Uterus (tissue), 4 donors: ENCODE measurements at places on chromosomes 6 and 20. TPM values are rescaled to one million over a fixed set of nuclear protein-coding genes. Genes with fewer than 3 reads are reported as not detected.
A peak's percentile ranks its signal among the peaks of the same experiment; 100 is the strongest.

DNA sequence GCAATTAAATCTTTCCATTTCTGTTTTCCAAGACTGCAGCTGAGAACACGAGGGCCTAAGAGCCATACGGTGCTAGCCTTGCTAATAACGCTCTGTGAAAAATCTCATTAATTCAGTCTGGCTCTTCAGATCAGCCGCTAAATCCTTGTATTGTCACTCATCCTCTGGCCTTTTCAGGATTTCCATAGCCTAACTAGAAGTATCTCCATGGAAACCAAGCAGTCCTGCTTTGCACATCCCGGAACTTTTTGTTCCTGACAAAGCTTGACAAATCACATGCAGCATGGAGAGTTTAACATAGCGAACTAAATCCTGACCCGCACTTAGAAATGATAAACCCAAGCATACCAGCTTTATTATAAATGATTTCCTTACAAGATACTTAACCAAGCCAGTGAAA is 383.7 kb downstream of the CD83 start:
- H3K4me1 ChIP-seq, result no peaks in the 10 kb centered on the region
- H3K27ac ChIP-seq, result no peak overlapping the region
- H3K36me3 ChIP-seq, result no peaks in the 10 kb centered on the region

DNA sequence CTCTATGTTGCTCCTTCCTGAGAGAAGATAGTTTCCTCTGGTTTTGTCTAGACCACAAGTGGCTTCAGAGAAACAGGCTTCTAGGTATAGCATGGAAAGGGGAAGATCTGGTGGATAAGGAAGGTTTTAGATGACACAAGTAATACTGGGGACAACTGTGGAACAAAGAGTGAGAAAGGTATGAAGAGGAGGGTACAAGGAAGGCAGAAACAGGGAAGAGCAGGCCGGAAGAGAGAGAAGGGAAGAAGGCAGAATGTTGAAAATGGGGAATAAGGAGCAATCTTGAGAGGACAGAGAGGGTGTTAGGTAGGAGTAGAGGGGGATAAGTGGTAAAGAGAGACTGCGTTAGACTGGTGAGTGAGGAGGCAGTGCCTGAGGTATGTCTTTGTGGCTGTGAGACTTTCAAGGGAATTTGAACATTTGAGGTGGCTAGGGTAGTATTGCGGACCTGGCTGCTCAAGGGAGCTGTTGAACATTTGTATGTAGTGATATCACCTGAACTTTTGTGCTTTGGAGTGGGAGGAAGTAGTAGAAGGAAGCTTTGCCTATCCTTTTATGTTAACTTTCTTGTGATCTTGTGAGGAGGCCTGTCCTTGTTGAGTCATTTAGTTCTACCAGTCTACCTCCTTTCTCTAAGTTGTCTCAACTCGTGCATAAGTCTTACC is 69.5 kb downstream of the FOXO3 start:
- H3K4me1 ChIP-seq, result peaks cover 17% of the 10 kb centered on the region
- no peak overlapping the region for H3K27ac ChIP-seq
- no peak for DNase-seq
- H3K4me3 ChIP-seq, result no peak overlapping the region

DNA sequence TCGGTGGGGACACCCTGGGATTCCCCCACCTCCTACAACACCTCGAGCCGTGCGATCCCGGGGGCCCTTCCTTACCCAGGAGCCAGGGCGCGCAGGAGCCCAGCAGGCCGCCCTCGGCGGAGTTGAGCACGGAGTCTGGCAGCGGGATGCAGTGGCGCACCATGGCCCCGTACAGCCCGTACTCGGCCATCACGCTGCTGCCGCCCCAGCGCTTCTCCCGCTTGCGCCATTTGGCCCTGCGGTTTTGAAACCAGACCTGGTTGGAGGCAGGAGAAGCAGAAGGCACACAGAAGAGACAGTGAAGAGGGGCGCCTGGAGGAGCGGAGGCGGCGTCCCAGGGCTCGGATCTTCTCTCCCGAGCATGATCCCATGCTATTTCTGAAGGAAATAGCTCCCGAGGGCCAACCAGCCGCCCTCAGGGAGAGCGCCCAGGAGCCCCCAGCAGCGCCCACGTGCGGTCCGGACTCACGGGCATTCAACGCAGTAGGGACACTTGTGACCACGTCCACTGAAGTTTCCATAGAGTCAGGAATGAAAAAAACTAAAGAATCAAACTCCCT is 4.3 kb downstream of the VSX1 start:
- H3K27ac ChIP-seq, result peak overlapping the region; percentile 21
- H3K4me3 ChIP-seq, result peak overlapping the region; percentile 10
- no peak for DNase-seq
- H3K27me3 ChIP-seq, result peaks cover 26% of the 10 kb centered on the region

The E2F1 gene
- total RNA-seq, result not detected

The FKBP1C gene
- total RNA-seq, result not detected

The C6orf52 gene
- not detected for total RNA-seq

DNA sequence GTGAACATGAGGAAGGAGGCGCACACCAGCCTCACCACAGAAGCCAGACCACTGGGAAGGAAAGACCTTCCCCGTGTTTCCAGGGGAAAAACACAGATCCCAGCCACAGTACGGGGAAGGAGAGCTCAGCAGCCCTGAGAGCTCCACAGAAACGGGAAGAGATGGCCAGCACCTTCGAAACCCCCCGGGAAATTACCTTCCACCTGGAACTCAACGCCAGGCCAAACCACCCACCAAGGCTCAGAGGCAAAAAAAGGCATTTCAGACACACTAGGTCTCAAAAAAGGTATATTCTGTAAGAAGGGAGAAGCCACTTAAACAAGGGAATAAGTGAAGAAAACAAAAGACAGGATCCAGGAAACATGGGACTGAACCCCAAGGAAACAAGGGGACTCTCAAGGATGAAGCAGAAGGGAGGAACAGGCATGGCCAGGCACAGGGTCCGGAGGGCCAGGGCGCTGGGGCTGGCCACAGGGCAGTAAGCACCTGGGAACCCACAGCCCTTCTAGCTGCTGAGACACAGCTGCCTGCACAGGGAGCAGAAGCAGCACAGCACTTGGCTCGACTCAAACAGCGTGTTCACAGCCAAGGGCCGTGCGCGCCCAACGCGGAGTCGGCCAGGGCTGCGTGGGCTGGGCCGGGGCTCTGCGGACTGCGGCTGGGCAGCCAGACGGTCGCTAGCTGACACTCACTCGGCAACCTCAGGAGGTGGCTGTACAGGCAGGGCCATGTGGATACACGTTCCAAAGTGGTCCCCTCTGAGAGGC is 44.6 kb downstream of the TAF4 start:
- DNase-seq, result peak; percentile 31
- no peaks in the 10 kb centered on the region for H3K4me1 ChIP-seq
- H3K36me3 ChIP-seq, result no peaks in the 10 kb centered on the region
- no peaks in the 10 kb centered on the region for H3K27me3 ChIP-seq
- H3K4me3 ChIP-seq, result no peak overlapping the region

The DYNLT2 gene
- total RNA-seq, result not detected

DNA sequence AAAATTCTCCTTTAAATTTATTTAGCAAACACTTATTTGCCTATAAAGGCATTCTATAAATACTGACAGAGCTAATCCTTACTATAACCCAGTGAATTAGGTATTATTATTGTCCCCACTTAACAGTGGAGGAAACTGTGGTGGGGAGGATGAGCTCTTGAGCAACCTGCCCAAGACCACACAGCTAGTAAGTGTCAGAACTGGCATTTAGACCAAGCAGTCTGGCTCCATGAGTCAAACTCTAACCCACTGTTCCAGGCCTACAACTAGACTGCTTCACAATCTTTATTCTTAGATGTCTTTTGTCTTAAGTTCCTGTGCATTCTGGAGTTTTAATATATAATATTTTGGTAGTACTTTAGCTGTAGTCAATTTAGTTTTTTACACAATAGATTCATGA is 530.8 kb downstream of the BCKDHB start:
- H3K4me1 ChIP-seq, result no peaks in the 10 kb centered on the region
- DNase-seq, result no peak
- H3K27me3 ChIP-seq, result no peaks in the 10 kb centered on the region
- H3K4me3 ChIP-seq, result no peak overlapping the region

The PRL gene
- total RNA-seq, result not detected

GRCh38 chr6:156864557-156864956 is 87.4 kb downstream of the ARID1B start:
- no peak for DNase-seq

DNA sequence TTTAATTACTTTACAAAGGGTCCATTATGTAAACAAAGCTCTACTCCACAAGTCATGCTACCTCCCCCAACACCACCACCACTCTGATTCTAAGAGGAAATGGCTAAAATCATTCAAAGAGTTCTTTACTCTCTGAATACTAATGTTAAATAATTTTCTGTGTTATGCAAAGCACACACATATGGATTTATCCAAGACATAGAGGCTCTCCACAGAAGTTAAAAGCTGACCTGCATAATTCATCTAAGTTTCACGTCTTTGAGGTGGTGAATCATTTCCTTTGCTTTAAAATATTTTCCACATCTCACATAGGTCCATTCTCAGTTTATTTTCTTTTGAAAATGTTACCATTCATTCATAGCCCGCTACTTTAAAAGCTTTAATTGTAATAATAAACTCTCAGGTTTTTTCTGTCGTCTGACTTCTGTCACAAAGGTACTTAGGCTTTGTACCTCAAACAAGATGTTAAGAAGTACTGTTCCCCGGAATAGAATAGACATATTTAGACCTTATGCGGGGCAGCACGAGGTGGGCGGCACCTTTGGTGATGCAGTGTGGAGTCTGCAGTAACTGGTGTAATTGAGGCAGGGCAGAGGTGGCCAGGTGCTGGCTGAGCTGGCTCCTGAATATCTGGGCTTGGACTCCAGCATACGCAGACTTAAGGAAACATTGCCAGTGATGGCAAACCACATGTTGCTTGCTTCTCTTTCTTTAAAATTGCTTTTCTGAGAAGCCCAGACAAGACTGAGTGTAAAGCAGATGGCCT is 55.8 kb downstream of the KIF6 start:
- no peaks in the 10 kb centered on the region for H3K36me3 ChIP-seq
- no peak overlapping the region for H3K4me3 ChIP-seq
- no peak for DNase-seq
- H3K27ac ChIP-seq, result no peak overlapping the region
- H3K27me3 ChIP-seq, result no peaks in the 10 kb centered on the region
- no peaks in the 10 kb centered on the region for H3K4me1 ChIP-seq

The CFAP206 gene
- total RNA-seq, result 0.52 TPM

DNA sequence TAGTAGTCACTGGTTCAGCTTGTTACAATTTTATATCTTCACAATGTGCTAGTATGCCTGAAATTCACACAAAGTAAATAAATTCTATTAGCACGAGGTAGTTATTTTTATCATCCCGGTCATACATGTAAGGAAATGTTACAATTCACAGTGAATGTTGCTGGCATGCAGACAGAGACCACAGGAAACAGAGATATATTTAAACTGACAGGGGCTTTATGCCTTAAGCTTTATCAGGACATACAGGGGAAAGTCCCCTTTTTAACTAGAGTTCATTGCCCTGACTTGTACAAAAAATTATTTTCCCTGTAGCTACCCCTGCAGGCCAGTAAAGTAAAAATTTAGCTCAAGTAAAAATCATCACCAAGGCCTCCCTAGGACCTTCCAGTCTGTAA is 712.0 kb upstream of the NRSN1 start:
- H3K27ac ChIP-seq, result no peak overlapping the region
- no peak for DNase-seq
- H3K36me3 ChIP-seq, result no peaks in the 10 kb centered on the region
- H3K27me3 ChIP-seq, result no peaks in the 10 kb centered on the region
- H3K4me1 ChIP-seq, result no peaks in the 10 kb centered on the region

GRCh38 chr6:39166912-39167290 is 51.9 kb upstream of the SAYSD1 start:
- no peaks in the 10 kb centered on the region for H3K4me1 ChIP-seq
- H3K36me3 ChIP-seq, result no peaks in the 10 kb centered on the region
- H3K4me3 ChIP-seq, result no peak overlapping the region
- H3K27me3 ChIP-seq, result no peaks in the 10 kb centered on the region
- H3K27ac ChIP-seq, result no peak overlapping the region
- DNase-seq, result no peak

DNA sequence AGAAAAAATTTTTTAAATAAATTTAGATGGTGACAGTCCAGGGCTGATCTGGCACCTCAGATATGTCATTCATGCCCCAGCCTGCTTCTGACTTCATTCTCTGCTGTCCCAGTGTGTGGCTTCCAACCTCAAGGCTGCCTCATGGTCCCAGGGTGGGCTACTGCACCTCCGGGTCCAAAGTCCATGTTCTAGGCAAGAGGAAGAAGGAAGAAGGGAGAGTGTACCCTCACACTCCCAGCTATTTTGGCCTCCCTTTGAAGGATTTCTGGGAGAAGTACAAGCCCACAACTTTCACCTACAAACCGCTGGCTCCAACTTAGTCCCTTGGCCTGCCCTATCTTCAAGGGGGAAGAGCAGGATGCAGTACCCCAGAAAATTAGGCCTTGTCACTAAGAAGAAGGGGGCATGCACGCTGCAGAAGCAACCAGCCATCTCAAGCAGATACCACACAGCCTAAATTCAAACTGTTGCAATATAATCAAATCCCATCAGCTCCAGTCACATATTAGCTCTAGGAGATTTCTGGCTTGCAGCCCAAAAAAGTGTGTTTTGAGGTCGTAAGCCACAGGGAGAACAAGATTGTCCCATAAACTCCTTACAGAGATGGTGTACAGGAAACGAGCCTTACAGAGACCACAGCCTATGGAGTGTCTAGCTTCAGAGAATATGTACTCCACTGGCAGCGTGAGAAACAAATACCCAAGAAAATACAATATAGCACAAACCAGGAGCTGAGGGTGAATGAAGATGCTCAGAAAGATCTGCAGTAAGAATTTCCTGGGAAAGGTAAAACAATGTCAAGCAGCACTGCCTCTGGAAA is 906 bp upstream of the BTN3A2 start:
- H3K4me1 ChIP-seq, result peaks cover 4% of the 10 kb centered on the region
- H3K27ac ChIP-seq, result peak overlapping the region; percentile 95
- H3K36me3 ChIP-seq, result no peaks in the 10 kb centered on the region
- peak overlapping the region; percentile 70 for H3K4me3 ChIP-seq

DNA sequence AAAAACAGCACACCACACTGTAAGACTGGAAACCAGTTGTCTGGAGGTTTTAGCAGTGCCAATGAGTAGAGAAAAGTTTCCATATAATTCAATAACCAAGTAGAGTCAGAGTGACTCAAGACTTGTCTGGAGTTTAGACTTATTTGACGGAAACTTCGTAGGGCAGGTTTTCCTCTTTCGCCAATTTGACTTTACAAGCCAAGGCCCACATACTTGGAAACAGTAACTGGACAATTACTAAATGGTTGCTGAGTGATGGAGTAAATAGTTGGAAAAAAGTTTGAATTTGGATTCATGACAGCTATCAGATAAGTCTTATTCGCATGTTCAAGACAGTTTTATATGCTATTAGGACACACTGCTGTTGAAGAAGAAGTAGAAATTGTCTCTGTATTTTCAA is 48.1 kb upstream of the CTAGE9 start:
- no peak overlapping the region for H3K4me3 ChIP-seq
- no peaks in the 10 kb centered on the region for H3K4me1 ChIP-seq
- H3K27me3 ChIP-seq, result no peaks in the 10 kb centered on the region
- peak; percentile 34 for DNase-seq
- no peaks in the 10 kb centered on the region for H3K36me3 ChIP-seq

The TFAP2B gene
- total RNA-seq, result not detected

- DNase-seq, result no peak
- no peak overlapping the region for H3K4me3 ChIP-seq
- H3K27ac ChIP-seq, result peak overlapping the region; percentile 10
- H3K36me3 ChIP-seq, result no peaks in the 10 kb centered on the region
- H3K4me1 ChIP-seq, result no peaks in the 10 kb centered on the region
Measured at GRCh38 chr6:46509981-46510510, 18.8 kb upstream of the RCAN2 start.

- no peak overlapping the region for H3K27ac ChIP-seq
- H3K36me3 ChIP-seq, result no peaks in the 10 kb centered on the region
Measured at GRCh38 chr20:4811661-4812181, 90.0 kb downstream of the PRND start.
